ENCODE measurements at places on chromosomes 1 and 21.

DNA sequence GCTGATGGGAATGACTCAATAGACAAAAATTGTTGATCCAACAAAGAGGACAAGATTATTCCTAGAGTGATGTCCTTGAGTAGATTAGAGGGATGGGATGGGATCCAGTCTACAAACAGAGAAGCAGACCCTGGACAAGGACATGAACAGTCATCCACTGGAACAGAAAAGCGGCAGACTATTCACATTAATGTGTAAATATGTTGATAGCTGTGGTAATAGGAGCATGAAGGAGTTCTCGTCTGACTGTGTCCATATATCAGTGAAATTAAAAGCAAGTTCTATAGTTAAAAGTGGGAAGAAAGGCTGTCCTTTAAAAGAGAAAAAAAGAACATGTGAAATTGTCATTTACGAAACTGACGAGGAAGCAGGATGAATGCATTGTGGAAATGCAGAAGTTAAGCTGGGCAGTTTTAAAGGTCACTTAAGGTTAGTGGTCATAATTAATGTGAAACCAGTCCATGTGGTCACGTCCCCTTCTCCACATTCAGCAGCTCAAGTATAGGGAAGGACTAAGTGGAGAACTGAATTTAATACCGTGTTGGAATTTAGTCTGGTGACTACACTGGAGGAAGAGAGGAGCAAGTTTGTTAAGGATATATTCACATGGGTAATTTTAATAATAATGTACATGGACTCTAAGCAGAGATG, 62.1 kb downstream of the PIK3R3 start:
- H3K27ac ChIP-seq, result no peak overlapping the region
- H3K27me3 ChIP-seq, result no peaks in the 10 kb centered on the region
- no peak overlapping the region for H3K4me3 ChIP-seq
- no peak for DNase-seq
- peaks cover 6% of the 10 kb centered on the region for H3K4me1 ChIP-seq
- H3K36me3 ChIP-seq, result peaks cover 24% of the 10 kb centered on the region

- H3K36me3 ChIP-seq, result no peaks in the 10 kb centered on the region
- peaks cover 11% of the 10 kb centered on the region for H3K4me1 ChIP-seq
- no peak overlapping the region for H3K4me3 ChIP-seq
- no peak for DNase-seq
- H3K27me3 ChIP-seq, result no peaks in the 10 kb centered on the region
Observed at GRCh38 chr1:109850827-109851226, 59.8 kb upstream of the CSF1 start.

- no peak for DNase-seq
- H3K4me3 ChIP-seq, result peak overlapping the region; percentile 0
- H3K27ac ChIP-seq, result peak overlapping the region; percentile 10
- H3K36me3 ChIP-seq, result peaks cover 6% of the 10 kb centered on the region
- peaks cover 33% of the 10 kb centered on the region for H3K4me1 ChIP-seq
- no peaks in the 10 kb centered on the region for H3K27me3 ChIP-seq
Observed at GRCh38 chr1:235286667-235287066, 41.3 kb downstream of the ARID4B start.

GRCh38 chr1:171793636-171794035, 12.2 kb downstream of the METTL13 start:
- H3K27ac ChIP-seq, result no peak overlapping the region
- no peak overlapping the region for H3K4me3 ChIP-seq
- H3K27me3 ChIP-seq, result no peaks in the 10 kb centered on the region
- DNase-seq, result no peak
- H3K4me1 ChIP-seq, result no peaks in the 10 kb centered on the region
- H3K36me3 ChIP-seq, result peaks cover 18% of the 10 kb centered on the region
